ENCODE measurements at places on chromosomes 6 and 20.

DNA sequence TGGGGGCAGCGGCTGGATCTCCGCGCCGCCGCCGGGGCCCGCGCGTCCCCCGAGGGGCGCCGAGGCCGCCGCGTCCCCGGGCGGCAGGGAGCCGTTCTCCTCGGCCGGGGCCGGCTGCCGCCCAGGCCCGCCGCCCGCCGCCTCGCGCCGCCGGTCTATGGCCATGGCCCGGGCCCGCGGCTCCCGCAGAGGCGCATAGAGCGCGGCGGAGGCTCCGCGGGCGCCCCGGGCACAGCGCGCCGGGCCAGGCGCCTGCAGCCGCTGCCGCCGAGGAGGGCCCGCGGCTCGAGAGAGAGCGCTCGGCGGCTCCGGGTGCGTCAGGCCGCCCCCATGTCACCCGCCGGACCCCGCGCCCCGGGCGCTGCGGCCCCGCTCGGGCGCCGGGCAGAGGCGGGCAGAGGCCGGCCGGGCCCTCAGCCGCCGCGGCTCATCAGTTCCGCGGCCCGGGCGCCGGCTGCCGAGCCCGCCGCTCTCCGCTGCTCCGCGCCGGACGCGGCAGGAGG is 404 bp downstream of the SLC22A23 start:
- no peak overlapping the region for H3K27ac ChIP-seq
- H3K36me3 ChIP-seq: no peaks in the 10 kb centered on the region
- no peak overlapping the region for H3K4me3 ChIP-seq
- H3K4me1 ChIP-seq: peaks cover 11% of the 10 kb centered on the region
- H3K27me3 ChIP-seq: peaks cover 6% of the 10 kb centered on the region
- DNase-seq: no peak

DNA sequence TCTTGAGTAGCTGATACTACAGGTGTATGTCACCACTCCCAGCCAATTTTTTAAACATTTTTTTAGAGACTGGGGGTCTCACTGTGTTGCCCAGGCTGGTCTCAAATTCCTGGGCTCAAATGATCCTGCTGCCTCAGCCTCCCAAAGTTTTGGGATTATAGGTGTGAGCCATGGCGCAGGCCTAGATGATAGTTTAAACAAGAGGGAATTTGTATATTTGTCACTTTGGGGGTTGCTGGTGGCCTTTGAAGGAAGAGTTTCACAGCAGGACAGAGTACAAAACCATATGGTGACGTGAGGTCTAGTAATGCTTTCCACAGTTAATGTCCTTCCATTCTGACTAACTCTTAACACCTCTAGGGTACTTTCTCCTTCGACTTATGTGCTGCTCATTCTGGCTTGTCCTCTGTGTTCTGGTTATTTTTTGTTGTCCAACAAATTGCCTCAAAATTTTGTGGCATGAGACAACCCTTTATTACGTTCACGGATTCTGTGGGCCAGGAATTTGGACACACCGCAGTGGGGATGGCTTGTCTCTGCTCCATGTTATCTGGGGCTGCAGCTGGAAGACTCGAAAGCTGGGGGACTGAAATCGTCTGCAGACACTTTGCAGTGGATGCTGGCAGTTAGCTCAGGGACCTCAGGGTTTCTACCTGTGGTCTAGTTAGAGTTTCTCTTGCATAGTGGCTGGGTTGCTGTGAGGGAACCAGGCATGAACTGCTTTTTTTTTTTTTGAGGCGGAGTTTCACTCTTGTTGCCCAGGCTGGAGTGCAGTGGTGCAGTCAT is 23.0 kb upstream of the IER3 start:
- peak overlapping the region; percentile 76 for H3K27ac ChIP-seq
- H3K36me3 ChIP-seq: no peaks in the 10 kb centered on the region
- H3K4me1 ChIP-seq: peaks cover 67% of the 10 kb centered on the region
- H3K4me3 ChIP-seq: no peak overlapping the region

- H3K4me1 ChIP-seq: no peaks in the 10 kb centered on the region
- H3K27ac ChIP-seq: no peak overlapping the region
- DNase-seq: no peak
- H3K36me3 ChIP-seq: peaks cover 6% of the 10 kb centered on the region
- no peak overlapping the region for H3K4me3 ChIP-seq
Observed at GRCh38 chr6:301929-302705, 9.8 kb downstream of the DUSP22 start.

- H3K27ac ChIP-seq: no peak overlapping the region
- H3K36me3 ChIP-seq: peaks cover under 1% of the 10 kb centered on the region
- H3K4me1 ChIP-seq: peaks cover 36% of the 10 kb centered on the region
- peaks cover 6% of the 10 kb centered on the region for H3K27me3 ChIP-seq
- no peak overlapping the region for H3K4me3 ChIP-seq
Observed at GRCh38 chr6:84512391-84512790, 252.0 kb downstream of the TBX18 start.

Measured in mesothelial cell of epicardium (in vitro differentiated cells).